H9 (cell line): ENCODE measurements at places on chromosomes 5 and 9. TPM values are rescaled to one million over a fixed set of nuclear protein-coding genes. Genes with fewer than 3 reads are reported as not detected.

DNA sequence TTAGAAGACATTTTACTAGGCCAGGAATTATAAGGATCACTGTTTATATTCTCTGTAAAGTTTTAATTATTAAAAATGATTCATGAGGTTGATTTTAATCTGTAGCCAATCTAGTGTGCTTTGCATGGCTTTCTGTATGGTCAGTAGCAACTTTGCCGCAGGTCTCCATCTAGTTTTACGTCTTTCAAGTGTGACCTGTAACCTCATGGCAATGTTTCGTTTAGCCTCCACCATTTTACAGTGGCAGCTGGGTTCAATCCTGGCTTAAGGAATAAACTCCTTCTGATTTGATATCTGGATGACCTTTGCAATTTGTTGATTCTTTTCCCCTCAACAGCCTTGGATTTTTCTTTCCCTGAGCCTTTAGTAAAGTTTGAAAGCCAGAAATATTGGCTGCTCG is 434.5 kb upstream of the CDH9 start:
- no peak for DNase-seq

MTX3 gene
- 22.3 and 24.1 TPM in 2 replicates for total RNA-seq

GRCh38 chr5:138930371-138931097 is 55.4 kb upstream of the LRRTM2 start:
- DNase-seq, result no peak

DNA sequence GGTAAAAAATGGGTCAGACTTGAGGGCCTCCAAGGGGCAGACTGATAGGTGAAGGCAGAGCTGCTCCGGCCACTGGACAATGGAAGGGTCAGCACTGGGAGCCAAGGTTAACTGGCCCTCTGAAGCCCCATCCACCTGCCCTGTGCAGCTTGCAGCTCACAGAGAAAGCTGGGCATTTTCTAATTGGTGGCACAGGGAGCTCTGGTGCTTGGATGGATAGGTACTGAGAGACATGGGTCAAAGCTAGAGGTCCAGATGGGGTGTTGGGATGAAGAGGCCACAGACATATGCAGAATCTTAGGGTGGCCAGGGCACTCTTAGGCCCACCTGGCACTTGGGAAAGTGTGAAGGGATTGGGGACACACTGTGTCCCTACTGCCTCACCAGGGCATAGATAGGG is 29.5 kb upstream of the SARDH start:
- DNase-seq, result no peak

- no peak for DNase-seq
Measured at GRCh38 chr5:172445866-172446265, 8.5 kb downstream of the SH3PXD2B start.

OLFM1 gene
- 34.1 and 36.8 TPM in 2 replicates for total RNA-seq

CMYA5 gene
- 1.1 and 1.8 TPM in 2 replicates for total RNA-seq

DNA sequence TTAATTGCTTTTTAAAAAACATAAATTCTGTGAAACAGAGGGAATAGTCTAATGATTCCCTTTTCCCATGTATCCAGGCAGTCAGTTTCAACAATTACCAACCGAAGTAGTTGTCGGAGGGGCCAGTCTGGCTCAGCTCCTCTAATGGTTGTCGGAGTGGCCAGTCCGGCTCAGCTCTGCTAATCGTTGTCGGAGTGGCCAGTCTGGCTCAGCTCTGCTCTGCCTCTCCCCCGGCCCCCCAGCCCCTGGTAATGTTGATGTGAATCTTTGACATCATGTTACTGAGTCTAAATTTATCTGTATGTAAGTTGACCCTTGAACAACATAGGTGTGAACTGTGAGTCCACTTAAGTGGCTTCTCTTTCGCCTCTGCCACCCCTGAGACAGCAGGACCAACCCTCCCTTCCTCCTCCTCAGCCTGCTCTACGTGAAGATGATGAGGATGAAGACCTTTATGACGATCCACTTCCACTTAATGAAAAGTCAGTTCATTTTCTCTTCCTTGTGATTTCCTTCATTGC is 9.4 kb downstream of the NDUFS6 start:
- no peak for DNase-seq

GRCh38 chr9:90421786-90422185 is 220.8 kb downstream of the DIRAS2 start:
- no peak for DNase-seq

DNA sequence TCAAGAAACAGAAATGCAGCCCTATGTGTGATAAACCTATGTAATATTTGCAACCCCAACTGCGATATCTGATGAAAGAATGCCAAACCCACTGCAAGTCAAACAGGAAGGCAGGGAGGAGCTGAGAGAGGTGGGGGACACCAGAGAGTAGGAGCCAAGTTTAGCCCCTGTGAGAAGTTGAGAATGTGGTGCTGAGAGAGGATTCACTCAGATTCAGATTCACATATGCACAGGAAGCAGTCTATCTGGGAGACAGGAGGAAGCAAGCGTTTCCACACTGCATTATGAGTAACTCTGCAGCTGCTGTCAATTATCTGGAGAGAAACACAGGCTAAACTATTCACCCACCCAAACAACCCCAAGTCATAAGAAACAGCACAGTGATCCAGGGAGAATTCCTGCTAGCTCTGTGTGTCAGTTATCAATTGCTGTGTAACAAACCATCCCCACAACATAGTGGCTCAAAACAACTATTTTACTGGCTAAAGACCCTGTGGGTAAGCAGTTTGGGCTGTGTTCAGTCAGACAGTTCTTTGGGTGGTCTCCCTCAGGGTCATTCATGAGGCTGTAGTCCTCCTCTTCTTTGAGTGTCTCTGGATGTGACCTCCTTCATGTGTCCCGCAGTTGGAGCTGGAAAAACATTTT is 161.9 kb upstream of the RAI14 start:
- no peak for DNase-seq

- no peak for DNase-seq
Measured at GRCh38 chr5:176438959-176439757, 9.0 kb upstream of the FAF2 start.
